Muscle of back (tissue), 13 donors: ENCODE measurements at places on chromosomes 2 and 18.

GRCh38 chr2:88843651-88844050 lies 152.2 kb downstream of the RPIA start:
- no peak for DNase-seq

- no peak for DNase-seq
Measured at GRCh38 chr2:13201924-13202323, 485.2 kb downstream of the TRIB2 start.

DNA sequence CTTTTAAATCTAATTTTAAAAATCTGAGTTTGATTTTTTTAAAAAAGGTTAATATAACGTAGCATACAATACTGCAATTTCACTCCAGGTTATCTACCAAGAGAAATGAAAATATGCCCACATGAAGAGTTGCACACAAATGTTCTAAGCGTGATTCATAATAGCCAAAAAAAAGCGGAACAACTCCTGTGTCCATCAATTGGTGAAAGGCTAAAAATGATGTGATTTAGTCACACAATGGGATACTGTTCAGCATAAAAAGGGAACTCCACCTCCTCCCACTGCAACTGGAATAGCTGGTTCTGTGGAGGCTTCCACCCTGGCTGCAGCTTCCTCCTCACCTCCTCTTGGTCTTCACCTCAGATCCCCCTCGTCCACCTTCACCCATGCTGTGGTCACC lies 132.8 kb downstream of the PIK3C3 start:
- no peak for DNase-seq

- no peak for DNase-seq
Measured at GRCh38 chr18:22320771-22321170, 96.9 kb downstream of the CTAGE1 start.

DNA sequence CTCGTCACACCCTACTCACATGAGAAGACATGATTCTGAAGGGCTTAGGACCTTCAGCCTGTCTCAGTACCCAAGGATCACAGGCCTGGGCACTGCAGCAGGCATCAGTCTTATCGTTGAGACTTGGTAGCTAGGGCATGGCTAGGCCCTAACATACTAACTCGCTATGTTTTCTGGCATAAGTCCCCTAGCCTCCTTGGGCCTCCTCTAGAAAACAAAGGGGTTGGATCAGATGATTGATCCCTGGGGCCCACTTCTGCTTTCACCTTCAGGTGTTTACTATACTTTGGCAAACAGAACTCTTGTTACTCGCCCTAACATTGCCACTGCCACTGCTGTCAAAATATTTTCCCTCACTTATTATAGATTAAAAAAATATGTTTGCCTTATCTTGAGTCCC lies 44.2 kb downstream of the VSNL1 start:
- no peak for DNase-seq

DNA sequence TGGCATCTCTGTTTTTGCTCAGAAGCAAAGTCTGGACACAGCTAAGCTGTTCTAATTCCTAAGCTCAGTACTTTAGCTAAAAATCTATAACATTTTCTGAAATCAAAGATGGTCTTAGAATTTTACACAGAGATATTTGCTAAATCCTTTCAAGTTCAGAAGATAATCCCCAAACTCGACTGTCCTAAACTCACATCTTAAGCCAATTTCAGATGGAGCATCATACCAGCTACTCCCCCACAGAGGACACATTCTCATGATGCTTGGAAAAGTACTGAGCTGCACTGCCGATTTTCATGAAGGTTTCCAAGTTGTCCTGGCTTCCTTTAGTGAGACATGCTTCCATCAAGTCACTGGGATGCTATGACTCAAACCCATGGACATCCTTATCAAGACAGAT lies 535.5 kb downstream of the SUCLG1 start:
- no peak for DNase-seq

DNA sequence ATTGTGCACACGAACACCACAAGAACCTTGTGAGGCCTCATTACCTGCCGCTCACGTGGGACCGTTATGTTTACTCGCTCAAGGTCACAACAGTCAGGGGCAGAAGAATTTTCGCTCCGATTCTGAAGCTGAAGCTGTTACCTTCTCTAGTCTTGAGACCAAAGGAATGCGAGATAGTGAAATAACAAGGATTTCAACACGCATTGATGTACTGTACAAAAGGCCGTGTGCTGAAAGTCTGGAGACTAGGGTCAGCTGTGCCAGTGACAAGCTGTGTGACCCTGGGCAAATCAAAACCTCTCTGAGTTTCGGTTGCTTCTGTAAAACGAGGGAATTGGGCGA lies 583 bp downstream of the NEMP2 start:
- no peak for DNase-seq

- no peak for DNase-seq
Measured at GRCh38 chr2:205077159-205077558, 531.9 kb downstream of the PARD3B start.

GRCh38 chr2:14619441-14619840 lies 13.1 kb upstream of the LRATD1 start:
- no peak for DNase-seq

- no peak for DNase-seq
Measured at GRCh38 chr2:108184419-108184818, 55.3 kb upstream of the SULT1C3 start.

GRCh38 chr2:188315750-188316149 lies 24.1 kb downstream of the GULP1 start:
- DNase-seq, result no peak

- no peak for DNase-seq
Measured at GRCh38 chr18:61388010-61388409, 54.8 kb downstream of the CDH20 start.

DNA sequence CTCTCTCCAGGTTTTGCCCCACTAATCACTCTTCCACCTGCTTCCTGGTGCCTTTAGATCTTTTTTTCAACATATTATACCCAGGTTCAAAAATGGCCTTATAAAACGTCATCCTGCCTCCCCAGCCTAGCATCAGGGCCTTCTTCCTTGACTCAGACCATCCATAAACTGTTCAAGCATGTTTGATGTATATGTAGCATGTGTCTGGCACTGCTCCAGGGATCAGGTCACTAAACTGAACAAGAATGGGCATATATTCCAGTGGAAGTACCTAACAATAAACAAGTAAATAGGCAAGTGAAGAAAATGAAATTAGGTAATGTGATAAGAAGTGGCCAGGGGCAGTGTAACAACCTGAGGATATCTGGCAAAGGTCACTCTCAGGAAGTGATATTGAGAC lies 141.2 kb downstream of the TRIB2 start:
- DNase-seq, result no peak

DNA sequence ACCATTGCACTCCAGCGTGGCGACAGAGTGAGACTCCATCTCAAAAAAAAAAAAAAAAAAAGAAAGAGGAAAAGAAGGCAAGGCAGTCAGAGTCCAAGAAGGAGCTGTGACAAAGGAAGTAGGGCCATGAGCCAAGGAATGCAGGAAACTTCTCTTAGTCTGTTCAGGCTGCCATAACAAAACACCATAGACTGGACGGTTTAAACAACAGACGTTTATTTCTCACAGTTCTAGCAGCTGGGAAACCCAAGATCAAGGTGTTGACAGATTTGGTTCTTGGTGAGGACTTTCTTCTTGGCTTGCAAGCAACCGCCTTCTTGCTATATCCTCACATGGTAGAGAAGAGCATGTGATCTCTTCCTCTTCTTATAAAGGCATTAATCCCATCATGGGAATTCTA lies 13.1 kb upstream of the SUMO1 start:
- DNase-seq, result no peak

DNA sequence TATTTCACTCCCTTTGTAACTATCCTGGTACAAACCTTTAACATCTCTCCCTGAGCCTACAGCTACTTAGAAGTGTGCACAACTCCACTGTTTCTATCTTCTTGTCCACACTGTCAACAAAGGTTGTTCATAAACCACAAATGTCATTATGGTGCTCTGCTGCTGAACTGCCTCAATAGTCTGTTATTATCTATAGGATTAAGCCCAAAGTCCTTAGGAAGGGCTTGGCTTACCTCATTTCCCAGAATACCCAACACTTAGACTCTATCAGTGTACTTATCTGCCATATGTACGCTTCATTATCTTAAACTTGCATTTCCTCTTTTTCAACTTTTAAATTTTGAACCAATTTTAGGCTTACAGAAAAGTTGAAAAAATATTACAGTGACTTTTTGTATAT lies 94.2 kb downstream of the HNMT start:
- DNase-seq, result no peak

DNA sequence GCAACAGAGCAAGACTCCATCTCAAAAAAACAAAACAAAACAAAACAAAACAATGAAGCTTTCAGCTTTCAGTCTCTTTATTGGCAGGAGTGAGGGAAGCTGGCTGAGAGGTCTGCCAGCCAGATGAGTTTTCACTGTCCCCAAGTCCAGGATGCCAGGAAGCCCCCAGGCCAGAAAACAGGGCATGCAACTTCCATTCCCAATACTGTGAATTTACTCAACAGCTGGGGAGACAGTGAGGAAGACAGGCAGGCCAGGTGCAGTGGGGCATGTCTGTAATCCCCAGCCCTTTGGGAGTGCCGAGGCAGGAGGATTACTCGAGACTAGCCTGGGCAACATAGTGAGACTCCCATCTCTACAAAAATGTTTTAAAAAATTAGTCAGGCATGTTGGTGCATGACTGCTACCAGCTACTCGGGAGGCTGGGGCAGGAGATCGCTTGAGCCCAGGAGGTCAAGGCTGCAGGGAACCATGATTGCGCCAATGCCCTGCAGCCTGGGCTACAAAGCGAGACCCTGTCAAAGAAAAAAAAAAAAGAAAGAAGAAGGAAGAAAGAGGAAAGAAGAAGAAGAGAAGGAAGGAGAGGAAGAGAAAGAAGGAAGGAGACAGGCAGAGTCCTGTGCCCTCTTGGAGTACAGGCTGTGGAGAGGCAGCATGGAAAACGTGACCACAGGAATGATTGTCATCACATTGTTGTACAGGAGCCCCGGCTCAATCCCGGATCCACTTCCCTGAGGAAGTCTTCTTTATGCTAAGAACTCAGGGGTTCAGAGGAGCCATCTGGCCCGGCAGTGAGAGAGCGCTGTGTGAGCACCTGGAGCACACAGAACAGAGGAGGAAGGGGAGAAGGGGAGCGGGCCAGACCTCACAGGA lies 29.2 kb upstream of the POMC start:
- peak; percentile 50 for DNase-seq

GRCh38 chr2:191048073-191048472 lies 34.1 kb upstream of the STAT1 start:
- DNase-seq, result peak; percentile 39

DNA sequence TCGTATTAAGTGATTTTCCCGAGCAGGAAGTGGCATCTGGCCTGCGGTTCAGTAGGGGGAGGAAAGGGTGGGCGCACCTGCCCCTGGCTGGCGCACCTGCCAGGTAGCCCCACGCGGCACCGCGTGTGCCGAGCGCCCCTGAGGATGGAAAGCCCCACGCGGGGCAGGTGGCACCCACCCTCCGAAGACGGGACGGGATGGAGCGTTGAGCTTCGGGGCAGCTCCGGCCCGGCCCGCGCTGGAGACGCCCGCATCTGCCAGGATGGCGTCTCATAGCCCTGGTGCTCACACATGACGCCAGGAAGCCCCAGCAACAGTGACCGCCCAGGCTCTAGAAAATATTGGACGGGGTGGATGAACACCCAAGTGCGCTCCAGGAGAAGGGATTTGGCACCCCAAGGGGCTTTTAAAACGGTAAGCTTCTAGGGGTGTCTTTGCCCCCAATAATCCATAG lies 2.5 kb upstream of the NFATC1 start:
- DNase-seq, result peak; percentile 65

DNA sequence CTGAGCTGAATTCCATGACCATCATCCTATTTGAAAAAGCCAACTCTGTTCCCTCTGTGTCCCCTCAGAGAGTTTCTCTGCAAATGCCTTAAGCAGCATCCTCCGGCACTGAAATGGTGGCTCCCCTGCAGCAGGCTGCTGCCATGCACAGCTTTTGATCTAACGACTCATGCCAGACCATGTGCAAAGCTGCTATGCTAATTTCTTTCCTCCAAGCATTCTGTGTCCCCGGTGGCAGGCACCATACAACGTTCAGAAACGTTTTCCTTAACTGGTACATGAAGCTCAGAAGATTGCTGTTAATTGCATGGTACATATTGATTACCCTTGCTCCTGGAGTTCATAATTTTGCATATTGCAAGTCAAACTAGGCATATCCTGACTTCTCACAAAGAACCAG lies 336.8 kb downstream of the RBM43 start:
- no peak for DNase-seq

GRCh38 chr2:79801082-79801481 lies 288.2 kb downstream of the CTNNA2 start:
- no peak for DNase-seq

- no peak for DNase-seq
Measured at GRCh38 chr18:69326094-69326493, 74.6 kb upstream of the DOK6 start.

GRCh38 chr2:212097001-212097400 lies 441.6 kb downstream of the ERBB4 start:
- no peak for DNase-seq

- no peak for DNase-seq
Measured at GRCh38 chr18:45826084-45826483, 609 bp downstream of the SIGLEC15 start.

DNA sequence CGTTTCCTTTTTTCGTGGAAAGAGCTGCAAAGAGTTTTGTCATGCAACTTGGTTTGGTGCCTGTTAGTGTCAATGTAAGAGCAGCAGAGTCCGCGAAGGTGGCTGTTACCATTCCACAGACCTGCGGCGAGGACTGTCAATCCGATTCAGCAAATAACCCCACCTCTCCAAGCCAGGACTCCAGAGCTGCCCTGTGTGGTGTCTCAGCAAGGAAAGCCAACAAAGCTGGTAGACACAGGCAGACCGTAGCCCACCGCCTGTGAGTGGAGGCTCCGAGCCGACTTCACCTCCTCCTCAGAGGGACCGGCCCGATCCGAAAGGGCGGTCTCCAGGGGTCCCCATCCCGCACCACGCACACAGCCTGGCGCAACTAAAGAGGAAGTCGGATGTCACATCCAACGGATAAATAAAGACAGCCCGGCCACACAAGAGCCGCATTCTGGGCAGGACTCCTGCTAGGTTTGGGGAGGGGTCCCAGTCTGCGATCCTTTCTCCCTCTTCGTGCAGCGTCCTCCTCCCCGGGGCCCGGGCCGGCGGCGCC lies 819 bp downstream of the ANKRD44 start:
- no peak for DNase-seq

DNA sequence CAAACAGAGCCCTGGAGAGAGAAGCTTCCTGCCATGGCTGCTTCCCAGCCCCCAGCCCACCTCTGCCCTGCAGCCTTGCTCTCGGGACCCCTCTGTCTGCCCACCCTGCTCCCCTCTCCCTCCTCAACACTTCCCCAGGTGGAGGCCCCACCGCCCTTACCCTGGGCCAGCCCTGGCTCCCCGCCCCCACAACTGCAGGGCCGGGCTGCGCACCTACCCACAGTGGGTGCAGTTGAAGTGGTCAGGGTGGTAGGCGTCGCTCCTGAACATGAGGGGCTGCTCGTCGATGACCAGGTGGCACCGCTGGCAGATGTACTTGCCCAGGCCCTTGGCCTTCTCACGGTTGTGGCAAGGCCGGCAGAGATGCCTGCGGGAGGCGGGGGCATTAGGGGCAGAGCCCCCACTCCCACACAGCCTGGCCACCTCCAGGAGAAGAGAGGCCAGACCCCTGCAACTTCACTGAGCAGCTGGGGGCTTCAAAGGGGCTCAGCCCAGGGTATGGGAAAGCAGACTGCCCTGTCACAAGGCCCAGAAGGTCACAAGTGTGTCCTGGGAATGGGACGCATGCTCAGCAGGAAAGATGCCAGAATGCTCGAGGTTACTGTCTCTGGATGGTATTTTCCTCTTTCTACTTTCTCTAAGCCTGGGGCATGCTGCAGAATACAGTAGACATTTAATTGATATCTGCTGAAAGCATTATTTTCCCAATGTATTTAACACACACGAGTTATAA lies 3.1 kb upstream of the GPR17 start:
- no peak for DNase-seq

- DNase-seq, result no peak
Measured at GRCh38 chr18:46163941-46164499, 59.8 kb downstream of the HAUS1 start.

- no peak for DNase-seq
Measured at GRCh38 chr2:168534926-168535325, 78.9 kb downstream of the CERS6 start.
